ENCODE measurements at places on chromosomes 7 and 10.

- no peaks in the 10 kb centered on the region for H3K36me3 ChIP-seq
- no peak overlapping the region for H3K4me3 ChIP-seq
- no peak overlapping the region for H3K27ac ChIP-seq
- H3K27me3 ChIP-seq: no peaks in the 10 kb centered on the region
- no peak for DNase-seq
- H3K4me1 ChIP-seq: no peaks in the 10 kb centered on the region
Observed at GRCh38 chr7:11261470-11261869, 287.8 kb downstream of the PHF14 start.

GRCh38 chr7:96675548-96675947, 34.1 kb downstream of the SEM1 start:
- H3K27me3 ChIP-seq: no peaks in the 10 kb centered on the region
- no peaks in the 10 kb centered on the region for H3K4me1 ChIP-seq
- no peak overlapping the region for H3K27ac ChIP-seq
- no peaks in the 10 kb centered on the region for H3K36me3 ChIP-seq

DNA sequence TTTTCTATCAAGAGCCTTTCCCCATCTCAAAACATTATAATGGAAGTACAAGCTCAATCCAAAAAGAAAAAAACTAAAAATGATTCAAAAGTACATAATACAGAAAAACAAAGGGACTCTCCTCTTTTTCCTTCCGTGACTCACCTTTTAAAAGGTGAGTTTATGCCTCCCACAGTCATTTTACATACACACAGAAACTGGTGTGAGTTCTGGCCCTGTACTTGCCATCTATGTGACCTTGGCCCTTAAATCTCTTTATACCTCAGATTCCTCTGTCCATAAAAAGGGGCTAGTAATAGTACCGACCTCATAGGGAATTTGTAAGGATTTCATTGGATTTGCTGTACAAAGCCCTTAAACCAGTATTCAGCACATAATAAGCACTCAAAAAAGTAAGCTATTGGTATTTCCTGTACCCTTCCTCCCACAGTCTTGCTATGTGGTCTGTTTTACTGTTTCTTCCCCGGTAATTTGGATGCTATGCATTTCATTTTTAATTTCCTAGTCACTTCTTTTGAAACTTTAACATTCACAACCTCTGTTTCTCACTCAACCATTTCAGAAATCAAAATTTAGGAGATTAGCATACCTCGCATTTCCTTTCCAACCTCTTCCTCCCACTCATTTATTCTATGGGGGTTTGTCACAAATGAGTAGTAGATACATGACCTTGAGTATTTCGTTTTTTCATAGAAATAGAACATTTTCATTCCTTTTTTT, 39.0 kb downstream of the STK17A start:
- peaks cover 7% of the 10 kb centered on the region for H3K36me3 ChIP-seq
- H3K4me3 ChIP-seq: no peak overlapping the region
- peaks cover 19% of the 10 kb centered on the region for H3K4me1 ChIP-seq
- DNase-seq: no peak
- no peaks in the 10 kb centered on the region for H3K27me3 ChIP-seq

DNA sequence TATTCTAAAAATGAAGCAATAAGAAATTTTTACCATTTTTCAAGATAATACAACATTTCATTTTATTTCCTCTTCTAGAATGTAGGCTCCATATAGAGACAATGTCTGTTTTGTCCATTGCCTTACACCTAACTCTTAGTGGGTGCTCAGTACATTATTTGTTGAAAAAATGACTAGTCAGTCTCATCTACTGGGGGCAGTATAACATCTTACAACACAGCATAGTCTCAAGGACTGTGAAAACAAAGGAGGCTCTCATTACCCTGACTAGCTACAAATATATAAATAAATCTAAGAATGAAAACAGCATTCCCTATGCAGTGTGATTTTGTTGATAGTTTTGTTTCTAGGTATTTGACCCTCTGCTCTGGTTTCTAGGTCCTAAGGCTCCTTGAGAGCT, 11.6 kb downstream of the CRPPA start:
- no peak overlapping the region for H3K4me3 ChIP-seq
- H3K36me3 ChIP-seq: no peaks in the 10 kb centered on the region
- no peak overlapping the region for H3K27ac ChIP-seq
- no peaks in the 10 kb centered on the region for H3K27me3 ChIP-seq
- DNase-seq: no peak
- H3K4me1 ChIP-seq: no peaks in the 10 kb centered on the region

DNA sequence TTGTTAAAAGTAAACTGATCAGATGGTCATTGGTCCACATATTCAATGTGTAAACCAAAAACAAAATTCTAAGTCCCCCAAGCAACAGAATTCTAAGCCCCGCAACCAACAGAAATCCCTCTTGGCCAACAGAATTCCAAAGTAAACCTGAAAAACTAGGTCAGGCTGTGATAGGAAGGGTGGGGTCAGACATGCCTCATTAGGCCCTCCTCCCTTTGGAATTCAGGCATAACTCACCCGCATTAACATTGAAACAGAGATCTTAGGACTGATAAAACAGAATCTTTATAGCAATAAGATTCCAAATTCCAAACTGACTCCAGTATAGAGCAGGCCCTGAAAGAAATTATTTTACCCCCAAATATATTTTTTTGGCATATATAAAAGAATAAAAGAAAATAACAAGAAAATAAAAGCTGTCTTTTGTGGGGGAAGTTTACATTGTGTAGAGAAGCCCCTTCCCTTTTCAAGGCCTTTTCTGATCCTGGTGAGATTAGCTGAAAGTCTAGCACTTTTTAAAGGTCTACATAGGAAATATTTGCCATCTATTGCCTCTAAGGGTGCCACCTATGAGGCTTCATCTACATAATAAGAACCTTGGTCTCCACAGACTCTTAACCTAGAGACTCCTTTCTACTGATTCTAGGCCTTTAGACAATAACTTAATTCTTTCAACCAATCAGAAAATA, 30.5 kb downstream of the GNAT3 start:
- no peak overlapping the region for H3K4me3 ChIP-seq
- DNase-seq: no peak
- no peak overlapping the region for H3K27ac ChIP-seq
- H3K27me3 ChIP-seq: no peaks in the 10 kb centered on the region
- no peaks in the 10 kb centered on the region for H3K36me3 ChIP-seq

- H3K27me3 ChIP-seq: no peaks in the 10 kb centered on the region
- H3K27ac ChIP-seq: no peak overlapping the region
- no peaks in the 10 kb centered on the region for H3K36me3 ChIP-seq
- no peak overlapping the region for H3K4me3 ChIP-seq
Observed at GRCh38 chr7:26141077-26141476, 10.9 kb upstream of the NFE2L3 start.

DNA sequence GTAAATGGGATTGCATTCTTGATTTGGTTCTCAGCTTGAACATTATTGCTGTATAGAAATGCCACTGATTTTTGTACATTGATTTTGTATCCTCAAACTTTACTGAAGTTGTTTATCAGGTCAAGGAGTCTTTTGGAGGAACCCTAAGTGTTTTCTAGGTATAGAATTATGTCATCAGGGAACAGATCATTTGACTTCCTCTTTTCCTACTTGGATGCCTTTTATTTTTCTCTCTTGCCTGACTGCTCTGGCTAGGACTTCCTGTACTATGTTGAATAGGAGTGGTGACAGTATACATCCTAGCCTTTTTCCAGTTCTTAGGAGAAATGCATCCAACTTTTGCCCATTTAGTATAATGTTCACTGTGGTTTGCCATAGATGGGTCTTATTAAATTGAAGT, 48.8 kb downstream of the ANXA8 start:
- H3K36me3 ChIP-seq: no peaks in the 10 kb centered on the region
- no peaks in the 10 kb centered on the region for H3K27me3 ChIP-seq
- H3K4me3 ChIP-seq: no peak overlapping the region
- H3K4me1 ChIP-seq: no peaks in the 10 kb centered on the region
- H3K27ac ChIP-seq: no peak overlapping the region

DNA sequence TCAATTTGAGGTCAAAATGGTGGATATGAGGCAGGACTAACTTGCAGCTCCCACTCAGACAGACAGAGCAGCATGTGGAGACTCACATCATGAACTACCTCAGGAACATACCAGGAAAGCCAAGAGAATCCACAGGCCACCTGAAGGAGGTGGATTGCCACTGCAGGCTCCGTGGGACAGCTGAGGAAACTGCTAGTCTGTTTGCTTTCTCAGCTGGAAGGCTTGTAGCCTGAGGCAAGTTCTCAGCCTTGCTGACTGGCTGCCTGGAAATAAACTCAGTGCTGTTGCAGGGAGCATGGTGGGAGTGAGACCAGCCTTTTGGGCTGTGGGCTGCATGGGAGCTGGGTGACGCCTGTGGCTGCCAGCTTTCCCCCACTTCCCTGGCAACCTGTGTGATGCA, 202.9 kb downstream of the ZNF248 start:
- H3K4me1 ChIP-seq: no peaks in the 10 kb centered on the region
- H3K27me3 ChIP-seq: no peaks in the 10 kb centered on the region
- no peak for DNase-seq
- H3K36me3 ChIP-seq: no peaks in the 10 kb centered on the region
- no peak overlapping the region for H3K4me3 ChIP-seq
- no peak overlapping the region for H3K27ac ChIP-seq

DNA sequence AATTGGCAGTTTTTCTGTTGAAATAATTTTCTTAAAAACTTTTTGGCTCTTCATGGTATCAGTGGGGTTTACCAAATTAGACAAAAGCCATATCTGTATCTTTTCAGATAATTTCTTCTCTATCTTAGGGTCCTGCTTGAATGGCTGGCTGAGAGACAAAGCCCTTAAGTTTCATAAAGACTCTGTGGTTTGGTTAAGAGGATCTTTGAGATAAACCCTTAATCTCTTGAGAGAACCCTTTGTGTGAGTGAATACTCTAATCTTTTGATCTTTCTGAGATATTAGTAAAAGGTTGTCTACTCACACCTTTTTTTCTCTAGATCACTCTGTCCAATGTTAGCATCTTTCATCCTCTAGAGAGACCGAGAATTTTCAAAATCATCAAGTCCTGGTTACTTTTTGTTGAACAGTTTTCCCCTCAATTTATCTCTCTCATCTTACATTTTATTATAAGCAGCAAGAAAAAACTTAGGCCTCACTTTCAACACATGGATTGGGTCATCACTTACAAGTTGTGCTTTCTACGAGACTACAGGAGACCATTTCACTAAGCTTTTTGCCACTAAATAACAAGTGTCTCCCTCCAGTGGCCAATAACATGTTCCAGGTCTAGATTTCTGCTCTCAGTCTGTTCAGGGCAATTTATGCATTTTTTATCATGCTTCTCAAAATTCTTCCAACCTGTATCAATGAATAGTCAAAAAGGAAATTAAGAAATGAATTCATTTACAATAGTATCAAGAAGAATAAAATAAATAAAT, 28.4 kb downstream of the DNAJC9 start:
- H3K4me3 ChIP-seq: no peak overlapping the region
- H3K27ac ChIP-seq: no peak overlapping the region
- no peaks in the 10 kb centered on the region for H3K4me1 ChIP-seq
- no peaks in the 10 kb centered on the region for H3K27me3 ChIP-seq
- DNase-seq: no peak

GRCh38 chr7:417973-418601, 101.6 kb downstream of the PDGFA start:
- H3K36me3 ChIP-seq: no peaks in the 10 kb centered on the region
- H3K27ac ChIP-seq: no peak overlapping the region
- H3K4me1 ChIP-seq: no peaks in the 10 kb centered on the region

DNA sequence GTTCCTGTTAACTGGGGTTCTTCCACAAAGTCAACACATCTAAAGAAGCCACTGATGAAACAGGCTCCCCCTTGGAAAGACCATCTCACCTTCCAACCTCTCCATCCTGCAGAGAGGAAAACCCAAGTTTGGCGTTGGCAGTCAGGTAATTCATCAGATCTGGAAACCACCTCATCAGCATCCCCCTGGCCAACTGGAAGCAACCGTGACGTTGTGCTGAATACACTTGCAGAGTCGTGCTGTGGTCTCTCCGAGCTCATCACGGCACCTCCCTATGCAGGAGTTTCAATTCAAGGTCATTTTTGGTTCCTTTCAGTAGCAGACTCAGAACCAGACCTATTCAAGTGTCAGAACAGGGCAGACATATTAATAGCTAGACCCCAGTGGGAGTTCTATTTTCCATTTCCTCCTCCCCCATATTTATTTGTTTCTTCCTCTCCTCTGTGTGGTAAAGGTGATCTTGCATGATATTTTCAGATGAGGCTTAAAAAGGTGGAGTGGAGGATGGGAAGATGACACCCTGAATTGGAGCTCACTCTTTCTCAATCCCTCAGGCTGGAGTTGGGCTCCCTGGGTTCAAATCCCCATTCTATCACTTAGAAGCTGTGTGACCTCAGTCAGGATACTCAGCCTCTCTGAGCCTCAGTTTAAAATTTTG, 149.1 kb upstream of the ADO start:
- H3K27me3 ChIP-seq: no peaks in the 10 kb centered on the region
- no peak for DNase-seq
- H3K4me3 ChIP-seq: no peak overlapping the region
- H3K27ac ChIP-seq: peak overlapping the region; percentile 90

DNA sequence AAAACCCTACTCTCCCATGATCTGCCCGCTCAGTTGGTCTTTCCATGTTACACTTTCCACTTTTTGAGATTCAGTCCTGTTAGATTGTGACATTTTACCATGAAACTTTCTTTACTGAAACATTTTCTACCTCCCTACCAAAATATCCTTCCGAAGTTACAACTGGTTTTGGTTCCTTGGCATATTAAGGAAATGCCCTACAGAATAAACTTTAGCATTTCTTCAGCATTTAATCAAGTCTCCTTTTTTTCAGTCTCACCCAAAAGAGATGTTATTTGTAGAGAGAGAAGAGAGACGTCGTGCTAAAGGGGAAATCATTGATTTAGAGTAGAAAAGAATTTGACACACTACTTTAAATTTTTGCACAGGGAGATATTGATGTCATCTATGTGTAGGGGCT, 9.7 kb upstream of the FEZF1 start:
- H3K27me3 ChIP-seq: no peaks in the 10 kb centered on the region
- H3K4me3 ChIP-seq: no peak overlapping the region
- no peak for DNase-seq
- no peaks in the 10 kb centered on the region for H3K36me3 ChIP-seq
- no peak overlapping the region for H3K27ac ChIP-seq
- peaks cover 6% of the 10 kb centered on the region for H3K4me1 ChIP-seq

DNA sequence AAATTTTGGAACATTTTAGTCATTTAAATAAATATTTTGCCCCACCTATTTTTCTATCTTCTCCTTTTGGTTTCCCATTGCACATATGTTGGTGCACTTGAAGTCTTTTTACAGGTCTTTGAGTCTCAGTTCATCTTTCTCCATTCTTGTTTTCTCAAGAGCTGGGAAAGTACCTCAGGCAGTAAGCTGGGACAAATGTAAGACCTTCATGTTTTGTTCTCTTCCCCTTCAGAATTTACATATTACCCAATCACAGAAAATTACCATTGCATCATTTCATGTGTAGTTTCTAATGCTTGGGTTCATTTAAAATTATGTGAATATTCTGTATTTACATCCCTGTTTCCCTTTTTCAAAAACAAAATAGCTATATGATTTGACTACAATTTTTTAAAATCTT, 1150.0 kb upstream of the POT1 start:
- no peaks in the 10 kb centered on the region for H3K27me3 ChIP-seq
- no peak overlapping the region for H3K4me3 ChIP-seq
- peak; percentile 24 for DNase-seq
- no peaks in the 10 kb centered on the region for H3K4me1 ChIP-seq
- H3K36me3 ChIP-seq: no peaks in the 10 kb centered on the region
- no peak overlapping the region for H3K27ac ChIP-seq

- no peaks in the 10 kb centered on the region for H3K4me1 ChIP-seq
- no peak overlapping the region for H3K27ac ChIP-seq
- H3K36me3 ChIP-seq: no peaks in the 10 kb centered on the region
Observed at GRCh38 chr7:85062651-85063050, 124.2 kb downstream of the SEMA3D start.

All from MM.1S (cell line).